ENCODE measurements at places on chromosomes 5 and 9. TPM values are rescaled to one million over a fixed set of nuclear protein-coding genes. Genes with fewer than 3 reads are reported as not detected.
A peak's percentile ranks its signal among the peaks of the same experiment; 100 is the strongest.

DNA sequence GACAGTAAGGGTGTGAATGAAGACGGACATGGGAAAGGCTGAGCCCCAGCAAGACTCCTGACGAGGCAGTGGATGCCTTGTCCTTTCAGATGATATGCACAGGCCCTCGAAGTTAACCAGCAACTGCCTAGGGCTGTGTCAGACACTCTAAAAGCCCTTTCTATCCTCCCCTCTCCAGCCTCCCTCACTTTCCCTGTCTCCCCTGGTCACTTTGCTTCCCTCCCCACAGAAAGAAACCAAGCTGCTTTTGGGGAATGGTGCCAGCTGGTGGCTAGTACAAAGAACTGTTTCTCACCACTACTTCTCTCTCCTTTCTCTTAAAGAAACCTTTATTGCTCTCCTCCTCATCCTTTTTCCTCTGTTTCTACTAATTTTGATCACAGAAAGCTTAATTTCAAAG lies 21.4 kb downstream of the LHFPL2 start:
- no peak overlapping the region for H3K27ac ChIP-seq
- H3K4me3 ChIP-seq, result no peak overlapping the region
- no peaks in the 10 kb centered on the region for H3K4me1 ChIP-seq
- H3K27me3 ChIP-seq, result no peaks in the 10 kb centered on the region

DNA sequence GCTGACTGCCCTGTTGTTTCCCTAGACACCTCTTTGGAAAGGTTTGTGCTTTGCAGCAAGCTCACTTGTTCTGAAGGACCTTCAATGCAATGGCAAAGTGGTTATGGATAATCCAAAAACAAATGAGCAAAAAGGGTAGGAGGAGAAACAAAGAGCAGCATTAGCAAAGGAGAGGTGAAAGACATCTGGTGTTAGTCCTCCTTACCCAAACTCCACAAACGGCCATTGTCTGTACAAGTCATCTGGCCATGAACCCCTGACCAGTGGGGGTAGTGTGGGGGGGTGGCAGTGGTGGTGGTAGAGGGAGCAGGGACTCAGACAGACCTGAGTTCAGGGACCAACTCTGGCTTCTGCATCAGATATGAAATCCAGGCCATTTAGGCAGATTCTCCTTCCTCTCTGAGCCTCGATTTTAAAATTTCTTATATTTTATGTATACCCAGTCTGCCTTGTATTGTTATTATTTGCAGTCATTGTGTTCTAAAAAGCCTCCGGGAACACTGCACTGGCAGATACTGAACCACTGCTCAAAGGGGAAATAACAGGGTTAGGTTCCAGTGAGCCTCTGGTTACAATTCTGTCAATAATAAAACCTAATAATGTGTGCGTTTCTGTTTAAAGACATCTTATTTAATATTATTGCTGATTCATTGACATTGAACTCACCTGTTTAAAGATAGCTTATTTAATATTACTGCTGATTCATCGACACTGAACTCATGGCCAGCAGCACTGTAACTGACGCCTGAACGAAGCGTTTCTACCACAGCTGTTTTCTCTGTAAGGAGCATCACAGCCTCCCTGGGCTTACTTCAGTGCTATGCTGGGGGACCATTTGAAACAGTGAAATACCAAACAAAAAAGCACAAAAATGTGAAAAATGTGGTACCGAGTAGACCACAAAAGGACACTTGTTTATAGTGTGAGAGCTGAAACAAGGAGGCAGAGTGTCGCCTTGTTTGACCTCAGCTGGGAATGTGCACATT lies 156.0 kb downstream of the SEC61B start:
- DNase-seq, result no peak
- H3K4me3 ChIP-seq, result no peak overlapping the region
- peaks cover 4% of the 10 kb centered on the region for H3K27me3 ChIP-seq
- H3K36me3 ChIP-seq, result no peaks in the 10 kb centered on the region
- peaks cover 4% of the 10 kb centered on the region for H3K4me1 ChIP-seq

GRCh38 chr5:90020575-90021538 lies 388.7 kb downstream of the CETN3 start:
- peak overlapping the region; percentile 36 for H3K4me3 ChIP-seq
- no peaks in the 10 kb centered on the region for H3K36me3 ChIP-seq
- H3K4me1 ChIP-seq, result peaks cover 6% of the 10 kb centered on the region
- peak; percentile 88 for DNase-seq
- peak overlapping the region; percentile 93 for H3K27ac ChIP-seq

TRIM32 gene
- total RNA-seq, result 18.2 TPM

All from endothelial cell of umbilical vein (primary cell).